ENCODE measurements at places on chromosomes 7 and 10. TPM values are rescaled to one million over a fixed set of nuclear protein-coding genes. Genes with fewer than 3 reads are reported as not detected.

DNA sequence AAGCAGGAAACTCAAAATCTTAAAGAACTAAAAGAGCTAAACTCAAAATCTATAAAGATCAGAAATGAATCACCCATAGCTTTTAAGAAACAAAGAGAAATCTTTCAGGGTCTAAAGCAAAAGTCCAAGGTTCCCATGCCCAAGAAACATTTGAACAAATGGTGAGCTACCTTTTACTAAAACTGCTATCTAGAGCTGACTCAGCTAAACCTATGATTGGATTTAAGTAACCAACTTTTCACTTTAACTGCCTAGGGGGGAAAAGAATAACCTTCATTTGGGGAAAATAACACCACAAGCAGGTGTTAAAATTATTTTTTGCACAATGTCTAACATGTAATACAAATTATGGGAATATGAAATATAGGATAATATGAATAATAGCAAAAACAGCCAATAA is 328.4 kb downstream of the PHF14 start:
- no peaks in the 10 kb centered on the region for H3K4me1 ChIP-seq
- no peaks in the 10 kb centered on the region for H3K27me3 ChIP-seq
- DNase-seq, result no peak
- no peak overlapping the region for H3K27ac ChIP-seq

- DNase-seq, result no peak
- H3K27me3 ChIP-seq, result no peaks in the 10 kb centered on the region
- H3K4me3 ChIP-seq, result no peak overlapping the region
- H3K27ac ChIP-seq, result no peak overlapping the region
These were observed 61.8 kb upstream of the STEAP1 start for GRCh38 chr7:90092506-90092905.

- no peak for DNase-seq
- H3K27ac ChIP-seq, result no peak overlapping the region
- H3K4me3 ChIP-seq, result no peak overlapping the region
- H3K27me3 ChIP-seq, result no peaks in the 10 kb centered on the region
- H3K36me3 ChIP-seq, result peaks cover 1% of the 10 kb centered on the region
These were observed 290.1 kb upstream of the COBL start for GRCh38 chr7:51606601-51607154.

Gene NPC1L1
- 0.18 TPM for total RNA-seq
